ENCODE measurements at places on chromosomes 5 and 9.

GRCh38 chr9:34591248-34591916 lies 1.9 kb upstream of the CNTFR start:
- DNase-seq = peak; percentile 66

- DNase-seq = no peak
Measured at GRCh38 chr9:127862075-127863011, 7.9 kb upstream of the ENG start.

GRCh38 chr9:81690251-81690851 lies 1.0 kb upstream of the TLE1 start:
- no peak for DNase-seq

DNA sequence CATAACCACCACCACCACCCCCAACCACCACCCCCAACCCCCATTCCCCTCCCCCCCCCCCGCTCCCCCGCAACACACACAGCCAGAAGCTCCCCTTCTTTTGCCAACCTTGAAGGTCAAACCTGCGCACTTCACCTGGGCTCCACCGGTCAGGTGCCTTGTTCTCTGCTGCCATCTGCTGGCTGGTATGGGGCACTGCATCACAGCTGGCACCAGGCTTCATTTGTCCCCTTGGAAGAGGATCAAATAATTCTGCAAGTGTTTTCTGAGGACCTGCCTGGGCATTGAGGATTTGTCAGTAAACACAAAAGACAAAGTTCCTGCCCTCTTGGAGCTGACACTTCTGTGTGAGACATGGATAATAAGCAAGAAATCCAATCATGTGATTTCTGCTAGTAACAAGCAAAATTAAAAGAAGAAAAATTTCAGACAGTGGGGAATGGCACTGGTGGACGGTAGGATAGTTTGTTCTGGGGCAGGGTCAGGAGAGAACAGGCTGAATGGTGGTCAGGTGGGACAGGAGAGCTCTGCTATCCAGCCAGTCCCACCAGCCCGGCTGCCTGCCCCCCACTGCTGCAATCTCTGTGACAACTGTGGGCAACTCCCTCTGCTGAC lies 55.6 kb upstream of the LMX1B start:
- peak; percentile 24 for DNase-seq

DNA sequence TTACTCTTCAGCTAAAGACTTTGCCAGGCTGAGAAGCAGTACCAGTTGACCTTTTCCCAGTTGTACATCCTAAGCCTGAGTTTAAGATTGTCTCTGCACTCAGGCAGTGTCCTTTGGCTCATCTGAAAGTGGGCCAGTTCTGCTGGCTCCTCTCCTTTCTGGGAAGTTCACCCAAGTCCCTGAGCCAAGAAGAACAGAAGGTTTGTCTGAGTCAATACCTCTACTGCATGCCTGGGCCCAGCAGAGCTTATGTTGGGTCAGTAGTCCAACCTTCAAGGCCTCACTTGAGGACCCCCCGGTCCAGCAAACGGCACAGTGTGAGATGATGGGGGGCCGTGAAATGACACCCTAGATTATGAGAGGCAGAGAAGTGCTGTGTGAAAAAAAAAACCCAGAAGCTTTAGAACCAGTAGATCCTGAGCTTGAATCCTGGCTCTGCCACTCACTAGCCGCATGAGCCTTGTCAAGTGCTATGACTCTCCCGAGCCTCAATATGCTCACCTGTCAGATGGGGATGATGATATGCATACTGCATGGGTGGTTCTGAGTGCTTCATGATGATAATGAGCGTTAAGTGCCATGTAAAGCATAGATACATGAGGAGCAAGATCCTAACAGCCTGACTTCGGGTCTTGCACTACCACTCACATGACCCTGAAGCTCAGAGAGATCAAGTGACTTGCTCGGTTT lies 156.0 kb downstream of the MACROH2A1 start:
- DNase-seq = peak; percentile 64

DNA sequence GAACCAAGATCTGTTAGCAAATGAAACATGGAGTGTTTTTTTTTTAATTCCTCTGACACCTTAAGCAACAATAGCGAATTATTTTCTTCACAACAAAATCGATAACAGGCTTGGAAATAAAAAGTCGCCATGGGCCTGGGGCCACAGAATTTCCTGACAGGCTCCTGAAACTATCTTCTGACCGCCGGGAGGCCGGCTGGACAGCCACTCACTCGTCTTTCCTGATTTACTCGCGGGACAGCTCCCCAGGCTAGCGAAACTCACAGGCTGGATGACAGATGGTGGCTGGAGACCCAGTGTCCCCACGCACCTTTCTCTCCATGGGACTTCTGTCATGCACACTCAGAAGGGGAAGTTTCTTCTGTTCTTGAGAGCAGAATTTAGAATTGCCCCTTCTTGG lies 143.3 kb upstream of the IRX2 start:
- DNase-seq = no peak

DNA sequence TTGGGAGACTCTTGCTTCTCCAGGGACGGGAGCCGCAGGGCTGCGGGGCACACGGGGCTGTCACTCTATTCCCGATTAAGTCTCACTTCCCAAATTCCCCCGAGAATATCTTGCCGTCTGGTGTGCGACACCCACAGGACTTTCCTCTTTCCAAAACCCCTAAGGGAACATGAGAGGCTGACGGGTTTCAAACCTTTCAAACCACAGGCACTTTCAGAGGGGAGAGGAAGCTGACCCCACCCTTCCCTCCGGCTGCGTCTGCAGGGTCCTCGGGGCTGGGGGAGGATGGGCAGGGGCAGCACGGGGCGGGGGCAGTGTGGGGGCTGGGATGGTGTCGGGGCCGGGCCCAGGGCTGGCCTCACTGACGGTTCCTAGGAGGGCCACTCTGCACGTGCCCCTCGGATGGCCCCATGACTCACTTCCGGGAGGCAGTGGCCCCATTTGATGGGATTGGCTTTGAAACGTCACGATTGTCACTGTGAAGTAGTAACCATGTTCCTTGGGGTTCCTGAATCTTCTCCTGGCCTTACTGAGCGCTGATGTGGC lies 38.2 kb downstream of the SLC9A3 start:
- no peak for DNase-seq

- DNase-seq = peak; percentile 2
Measured at GRCh38 chr9:133683586-133684120, 47.5 kb downstream of the DBH start.

DNA sequence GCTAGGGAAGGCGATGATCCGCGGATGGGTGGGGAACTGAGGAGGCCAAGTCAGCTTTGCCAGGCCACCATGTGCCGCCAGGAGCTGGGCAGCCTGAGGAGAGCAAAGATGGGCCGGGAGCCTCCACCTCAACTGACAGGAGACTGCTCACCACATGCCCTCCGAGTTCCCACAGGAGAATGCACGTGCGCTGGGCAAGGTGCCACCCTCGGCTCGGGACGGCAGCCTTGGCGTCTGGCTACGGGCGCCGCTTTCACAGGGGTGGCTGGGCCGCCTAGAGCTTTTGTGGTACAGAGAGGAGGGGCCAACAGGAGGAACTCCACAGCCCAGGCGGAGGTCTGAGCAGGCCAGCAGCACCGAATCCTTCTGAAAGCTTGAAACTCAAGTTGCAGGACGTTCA lies 5.3 kb upstream of the TBC1D9B start:
- no peak for DNase-seq

DNA sequence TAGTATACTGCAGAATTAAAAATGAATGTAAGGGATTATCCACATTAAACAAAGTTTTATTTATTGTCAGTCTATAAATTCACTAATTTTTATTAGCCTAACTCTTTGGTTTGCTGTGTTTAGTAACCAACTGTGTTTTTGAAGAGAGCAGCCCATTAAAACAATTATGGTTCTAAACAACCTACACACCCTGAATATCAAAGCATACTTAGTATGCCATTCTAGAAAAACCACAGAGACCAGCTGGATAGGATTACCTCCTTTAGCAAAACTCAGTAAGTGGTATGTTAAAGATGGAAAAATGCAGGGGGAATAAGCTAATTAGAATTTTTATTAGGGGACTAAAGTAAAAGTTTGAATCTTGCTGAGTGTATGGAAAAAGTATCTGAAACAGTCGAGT lies 1981.7 kb upstream of the NUDT12 start:
- no peak for DNase-seq

DNA sequence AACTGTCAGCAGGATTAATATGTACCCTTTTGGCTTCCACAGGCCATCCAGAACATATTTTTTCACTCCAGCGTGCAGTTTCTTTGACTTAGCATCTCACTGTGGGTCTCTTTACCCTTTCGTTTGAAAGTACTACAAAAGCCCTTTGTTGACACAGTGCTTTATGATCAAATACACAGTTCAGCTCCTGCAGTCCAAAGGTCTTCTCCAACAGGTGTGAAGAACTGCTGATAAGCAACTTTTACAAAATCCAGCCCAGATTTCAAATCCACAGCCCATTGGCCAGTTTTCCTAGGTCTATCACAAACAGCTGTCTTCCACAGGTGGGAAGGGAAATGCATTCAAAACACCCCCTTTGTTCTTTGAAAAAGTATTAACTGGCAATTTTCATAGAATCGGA lies 54.8 kb downstream of the MYO10 start:
- no peak for DNase-seq

DNA sequence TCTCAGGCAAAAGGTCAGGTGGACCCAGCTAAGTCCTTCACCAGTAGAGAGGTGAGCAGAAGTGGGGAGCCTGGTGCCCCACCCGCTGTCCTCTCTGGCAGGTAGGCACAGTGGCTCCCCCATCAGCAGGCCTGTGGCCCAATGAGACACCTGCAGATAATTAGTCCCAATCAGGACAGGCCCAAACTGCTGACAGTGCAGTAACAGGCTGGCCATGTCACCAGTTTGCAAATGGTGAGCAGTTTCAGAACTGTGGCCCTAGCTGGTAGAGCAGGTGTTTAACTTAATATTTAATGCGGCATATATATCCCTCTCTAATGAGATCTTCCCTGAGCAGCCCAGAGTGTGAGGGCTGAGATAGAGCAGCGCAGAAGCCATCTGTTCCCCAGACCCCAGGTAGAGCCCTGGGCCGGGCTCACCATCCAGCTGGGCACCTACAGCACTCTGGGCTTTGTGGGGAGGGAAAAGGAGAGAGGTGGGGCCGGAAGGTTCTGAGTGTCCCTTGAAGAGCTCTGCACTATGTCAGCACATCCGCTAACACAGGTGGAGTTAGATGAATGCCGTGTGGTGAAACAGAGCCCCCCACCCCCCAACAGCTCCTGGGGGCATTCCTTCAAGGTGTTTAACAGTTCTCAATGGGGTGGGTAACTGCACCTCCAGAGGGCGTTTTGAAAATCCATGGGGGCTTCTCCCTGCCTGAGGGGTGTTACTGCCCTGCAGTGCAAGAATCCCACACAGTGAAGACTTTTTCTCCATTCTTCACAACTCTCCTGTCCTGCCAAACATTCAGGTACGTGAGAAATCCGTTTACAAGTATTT lies 120.5 kb downstream of the PAX5 start:
- no peak for DNase-seq

DNA sequence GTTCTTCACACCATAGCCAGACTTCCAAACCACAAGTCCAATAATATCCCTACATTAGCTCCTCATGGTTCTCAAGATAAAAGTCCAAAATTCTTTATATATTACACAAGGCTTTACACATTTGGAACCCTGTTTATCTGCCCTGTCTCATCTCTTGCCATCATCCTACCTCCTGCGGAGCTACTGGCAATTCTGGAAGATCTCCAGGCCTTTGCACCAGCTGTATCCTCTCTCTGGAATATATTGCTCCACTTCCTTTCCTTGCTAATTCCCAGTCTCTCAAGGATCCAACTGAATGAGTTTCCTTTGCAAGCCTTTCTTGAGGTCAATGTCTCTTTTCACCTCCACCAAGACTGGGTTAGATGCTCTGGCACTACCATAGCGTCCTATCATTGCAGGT lies 41.3 kb upstream of the MIER3 start:
- no peak for DNase-seq

DNA sequence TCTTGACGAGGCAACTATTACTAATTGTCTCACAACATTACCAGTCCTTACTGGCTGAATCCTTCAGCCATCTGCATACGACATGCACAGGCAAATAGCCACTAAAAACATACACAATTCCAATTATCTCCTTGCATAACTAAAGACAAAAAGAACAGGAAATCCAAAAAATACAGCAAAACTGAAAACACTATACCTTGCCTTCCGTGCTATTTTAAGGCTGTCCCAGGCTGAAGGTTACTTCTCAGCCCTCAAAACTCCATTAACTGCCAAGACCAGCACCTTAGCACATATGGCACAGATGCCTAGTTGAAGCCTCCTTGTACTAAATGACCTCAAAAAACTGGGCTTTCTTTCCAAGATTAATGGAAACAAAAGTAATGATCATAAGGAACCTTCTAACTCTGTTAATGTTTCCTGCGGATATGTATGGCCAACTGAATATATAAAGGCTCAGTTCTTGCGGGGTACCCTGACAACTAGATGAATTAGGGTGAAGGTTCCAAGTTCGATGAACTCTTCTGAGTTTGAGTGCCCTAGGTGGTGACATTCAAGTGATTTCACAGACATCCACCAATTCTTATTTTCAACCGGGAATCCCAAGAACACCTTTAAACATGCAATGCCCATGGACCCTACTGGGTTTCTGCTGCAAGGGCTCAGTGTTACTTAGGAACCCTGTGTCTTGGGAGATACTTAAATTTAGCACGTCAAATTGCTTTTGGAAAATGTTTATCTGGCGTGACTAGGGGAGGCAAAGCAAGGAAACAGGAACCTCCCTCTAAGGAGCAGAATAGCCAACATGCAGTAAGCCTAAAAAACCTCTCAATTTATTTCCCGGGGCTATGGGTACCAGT lies 455.3 kb downstream of the RAB3C start:
- DNase-seq = peak; percentile 14

DNA sequence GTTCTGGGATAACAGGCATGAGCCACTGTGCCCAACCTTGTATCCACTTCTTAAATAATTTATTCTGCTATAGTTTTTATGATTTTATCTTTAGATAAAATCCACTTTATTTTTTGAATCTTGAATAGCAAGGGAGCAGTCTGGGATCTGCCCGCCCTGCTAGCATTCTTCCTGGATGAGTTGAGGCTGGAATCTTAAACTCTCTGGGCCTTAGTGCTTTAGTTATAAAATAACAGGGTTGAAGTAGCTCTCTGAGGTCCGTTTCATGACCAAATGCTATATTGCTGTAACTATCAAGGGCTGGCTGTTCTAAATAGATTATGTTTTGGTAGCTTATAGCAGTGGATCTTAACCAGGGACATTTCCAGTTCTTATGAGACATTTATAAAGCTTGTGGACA lies 20.8 kb downstream of the ACER2 start:
- no peak for DNase-seq

DNA sequence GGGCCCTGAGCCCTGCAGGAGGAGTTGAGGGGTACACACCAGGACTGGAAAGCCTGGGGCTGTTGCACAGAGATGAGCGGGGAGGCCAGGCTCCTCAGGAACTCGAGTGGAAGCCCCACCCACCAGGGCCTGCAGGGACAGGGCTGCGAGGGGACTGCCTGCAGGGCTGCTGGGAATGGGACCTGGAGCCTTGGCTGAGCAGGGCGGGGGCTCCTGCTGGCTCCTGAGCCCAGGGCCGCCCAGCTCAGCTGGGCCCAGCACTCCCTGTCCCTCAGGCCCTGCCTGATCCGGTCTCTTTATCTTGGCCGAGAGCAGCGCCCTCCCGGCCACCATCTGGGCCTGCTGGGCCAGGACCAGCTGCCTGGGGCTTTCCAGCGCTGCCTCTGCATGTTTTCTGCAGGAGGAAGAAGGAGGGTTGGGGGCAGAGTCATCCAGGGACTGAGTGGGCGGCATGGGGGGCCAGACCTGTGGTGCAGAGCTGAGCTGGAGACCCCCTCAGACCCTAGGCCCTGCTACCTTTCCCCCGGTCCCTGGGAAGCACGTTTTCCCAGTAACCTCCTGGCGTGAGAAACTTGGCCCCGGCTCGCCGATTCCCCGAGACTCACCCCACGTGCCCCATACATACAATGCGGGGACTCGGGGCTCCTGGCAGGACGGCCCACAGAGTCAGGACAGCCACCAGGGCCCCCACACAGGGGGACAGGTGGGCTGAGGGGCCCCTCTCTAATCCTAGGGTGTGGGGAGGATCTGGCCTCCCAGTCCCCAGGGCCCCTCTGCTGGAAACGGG lies 9.4 kb downstream of the LCN12 start:
- DNase-seq = no peak
